ENCODE measurements at places on chromosomes 11 and 22. TPM values are rescaled to one million over a fixed set of nuclear protein-coding genes. Genes with fewer than 3 reads are reported as not detected.

DNA sequence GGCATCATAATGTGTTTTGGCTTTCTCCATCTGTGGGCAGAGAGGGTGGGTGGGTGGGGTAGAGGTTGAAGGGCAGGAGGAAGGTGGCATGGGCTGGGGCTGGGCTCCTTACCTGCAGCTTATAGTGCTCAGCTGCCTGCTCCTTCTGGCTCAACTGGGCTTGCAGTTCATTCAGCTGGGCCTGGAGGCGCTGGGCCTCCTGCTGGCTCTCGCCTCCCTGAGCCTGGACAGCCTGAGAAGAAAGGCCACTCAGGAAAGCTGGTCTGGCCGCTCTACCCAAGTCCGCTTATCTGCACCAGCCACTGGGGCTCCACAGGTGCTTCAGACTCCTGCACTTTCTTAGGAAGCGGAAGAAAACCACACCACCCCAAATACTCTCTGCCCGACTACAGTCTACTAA is 10.4 kb downstream of the IL18BP start:
- H3K27ac ChIP-seq, result no peak overlapping the region
- DNase-seq, result no peak
- H3K27me3 ChIP-seq, result no peaks in the 10 kb centered on the region
- peaks cover 37% of the 10 kb centered on the region for H3K4me1 ChIP-seq
- peaks cover 100% of the 10 kb centered on the region for H3K36me3 ChIP-seq

DNA sequence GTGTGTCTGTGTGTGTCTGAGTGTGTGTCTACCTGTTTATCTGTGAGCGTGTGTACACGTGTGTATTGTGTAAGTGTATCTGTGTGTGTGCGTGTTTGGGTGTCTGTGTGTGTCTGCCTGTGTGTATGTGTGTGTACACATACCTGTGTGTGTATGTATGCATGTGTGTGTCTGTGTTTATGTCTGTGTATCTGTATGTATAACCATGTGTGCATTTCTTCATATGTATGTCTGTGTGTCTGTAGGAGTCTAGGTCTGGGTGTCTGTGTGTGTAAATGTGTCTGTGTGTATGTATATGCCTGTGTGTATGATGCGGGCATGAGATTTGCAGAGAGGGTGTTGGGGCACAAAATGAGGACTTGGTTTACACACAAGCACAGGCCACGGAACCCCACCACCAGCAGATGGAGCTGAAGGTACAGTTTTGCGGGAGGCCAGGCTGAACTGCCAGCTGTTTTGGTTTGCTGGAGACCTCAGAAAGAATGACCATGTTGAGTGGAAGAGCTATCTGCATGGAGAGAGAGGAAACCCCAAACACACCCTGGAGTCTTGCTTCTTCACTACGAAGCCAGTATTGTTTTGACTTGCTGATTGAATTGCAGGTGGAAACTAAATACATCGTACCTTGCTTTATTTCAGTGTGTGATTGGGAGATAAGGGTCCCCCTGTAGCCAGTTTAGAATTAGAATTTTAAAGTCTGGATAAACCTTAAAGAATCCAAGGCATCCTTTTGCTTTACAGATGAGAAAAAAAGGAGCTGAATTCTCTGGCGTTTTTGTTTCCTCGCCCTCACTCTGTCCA is 497.2 kb downstream of the NTM start:
- DNase-seq, result peak; percentile 84
- no peaks in the 10 kb centered on the region for H3K36me3 ChIP-seq
- no peak overlapping the region for H3K4me3 ChIP-seq
- H3K27ac ChIP-seq, result no peak overlapping the region
- no peaks in the 10 kb centered on the region for H3K27me3 ChIP-seq
- H3K4me1 ChIP-seq, result no peaks in the 10 kb centered on the region

OR8G1 gene
- not detected for total RNA-seq

- H3K27ac ChIP-seq, result no peak overlapping the region
- no peaks in the 10 kb centered on the region for H3K4me1 ChIP-seq
- no peaks in the 10 kb centered on the region for H3K27me3 ChIP-seq
- H3K36me3 ChIP-seq, result no peaks in the 10 kb centered on the region
- no peak for DNase-seq
Measured at GRCh38 chr11:46322759-46323158, 24.5 kb upstream of the DGKZ start.

DNA sequence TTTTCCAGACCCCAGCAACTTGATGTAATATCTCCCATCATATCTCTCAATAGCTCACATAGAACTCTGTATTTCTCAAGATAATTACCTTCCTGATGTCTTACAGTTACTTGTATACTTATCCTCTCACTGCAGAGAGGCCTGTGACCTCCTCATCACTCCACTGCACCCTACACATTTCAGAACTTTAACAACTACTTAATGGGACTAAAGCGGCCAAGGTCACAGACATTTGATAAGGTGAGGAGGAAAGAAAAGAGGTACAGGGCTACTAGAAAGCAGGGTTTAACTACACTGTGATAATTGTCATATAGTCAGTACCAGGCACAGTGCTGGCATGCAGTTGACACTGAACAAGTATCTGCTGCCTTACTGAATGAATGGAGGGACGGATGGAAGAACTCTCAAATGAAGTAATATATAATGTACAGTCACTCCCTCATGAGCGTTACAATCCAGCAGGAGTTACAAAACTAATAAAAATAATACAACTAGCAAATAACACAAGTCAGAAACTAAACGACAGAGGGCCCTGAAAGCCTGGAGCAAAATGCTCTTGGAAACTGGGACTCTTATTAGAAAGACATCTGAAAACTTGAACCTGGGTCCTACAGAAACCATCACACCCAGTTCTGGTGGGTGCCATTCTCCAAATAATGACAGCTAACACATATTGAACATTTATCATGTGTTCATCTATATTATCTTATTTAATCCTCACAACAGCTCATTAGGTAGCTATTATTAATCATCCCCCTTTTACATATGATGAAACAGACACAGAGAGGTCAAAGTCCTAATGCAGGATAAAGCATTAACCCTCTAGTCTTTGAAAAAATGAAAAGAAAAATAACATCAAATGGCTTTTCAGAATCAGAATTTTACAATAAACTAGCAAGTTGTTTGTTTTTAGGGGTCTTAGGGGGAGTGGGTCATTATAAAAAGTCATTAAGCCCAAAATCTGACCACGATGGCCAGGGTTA is 14.3 kb downstream of the PI4KA start:
- no peak overlapping the region for H3K4me3 ChIP-seq
- no peaks in the 10 kb centered on the region for H3K36me3 ChIP-seq
- no peak for DNase-seq
- H3K4me1 ChIP-seq, result peaks cover 11% of the 10 kb centered on the region

DNA sequence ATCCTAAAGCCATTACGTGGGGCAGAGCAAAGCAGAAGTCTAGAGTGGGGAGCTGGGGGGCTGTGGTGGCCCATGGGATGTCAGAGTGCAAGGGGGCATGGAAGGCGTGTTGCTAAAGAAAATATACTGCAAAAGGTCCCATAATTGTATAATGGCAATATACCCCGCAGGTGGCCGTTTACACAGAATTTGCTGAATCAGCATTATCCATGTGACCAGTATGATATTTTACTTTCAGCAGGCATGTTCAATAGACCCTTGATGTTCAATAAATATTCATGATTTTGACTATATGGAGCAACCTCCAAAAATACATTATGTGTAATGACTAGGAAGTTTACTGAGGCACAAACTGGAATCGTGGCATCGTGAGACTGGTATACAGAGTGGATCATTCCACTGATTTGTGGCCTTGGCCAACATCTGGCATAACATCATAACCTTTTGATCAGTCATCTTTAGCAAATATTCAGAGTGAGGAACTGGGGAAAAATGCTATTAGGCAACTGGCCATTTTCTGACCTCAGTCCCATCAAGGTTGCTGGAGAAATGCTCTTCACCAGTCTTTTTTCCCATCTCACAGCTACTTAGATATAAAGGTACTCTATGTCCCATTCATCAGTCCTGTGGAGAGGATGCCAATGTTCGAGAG is 29.3 kb upstream of the PPP2R1B start:
- DNase-seq, result no peak
- H3K36me3 ChIP-seq, result peaks cover 10% of the 10 kb centered on the region
- H3K27ac ChIP-seq, result no peak overlapping the region
- no peaks in the 10 kb centered on the region for H3K4me1 ChIP-seq

DNA sequence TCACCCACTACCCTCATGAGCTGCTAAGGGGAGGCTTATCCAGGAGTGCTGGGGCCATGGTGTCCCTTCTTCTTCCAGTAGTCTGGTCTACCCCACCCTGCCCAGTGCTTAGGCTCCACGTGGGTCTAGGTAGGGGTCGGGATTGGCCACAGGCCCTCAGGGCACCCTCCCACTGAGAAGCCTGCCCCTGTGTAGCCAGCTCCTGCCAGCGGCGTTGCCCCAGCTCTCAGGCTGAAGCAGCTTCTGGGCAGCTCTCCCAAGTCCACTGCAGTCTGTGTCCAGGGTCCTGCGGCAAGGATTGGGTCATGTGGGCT is 24.0 kb upstream of the RIC3 start:
- DNase-seq, result no peak
- no peaks in the 10 kb centered on the region for H3K27me3 ChIP-seq
- H3K27ac ChIP-seq, result no peak overlapping the region
- no peak overlapping the region for H3K4me3 ChIP-seq

DNA sequence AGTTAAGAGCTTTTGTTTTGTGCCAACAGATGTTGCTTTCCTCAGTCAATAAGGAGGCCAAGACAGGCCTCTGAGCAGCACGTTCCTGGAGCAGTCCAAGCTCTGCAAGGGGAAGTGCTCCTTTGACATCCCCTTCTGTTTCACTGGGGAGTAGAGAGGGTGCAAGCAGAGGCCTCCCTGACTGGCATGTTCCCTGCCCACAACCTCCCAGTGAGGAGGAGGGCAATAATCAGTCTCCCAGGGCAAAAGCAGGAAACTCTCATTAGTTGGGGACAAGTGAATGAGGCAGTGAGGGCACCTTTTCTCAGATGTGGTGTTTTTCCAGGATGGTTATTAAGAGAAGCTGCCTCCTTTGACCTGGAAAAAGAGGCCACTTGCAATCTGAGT is 79.5 kb upstream of the ZBED5 start:
- peaks cover 68% of the 10 kb centered on the region for H3K4me1 ChIP-seq
- no peak overlapping the region for H3K4me3 ChIP-seq
- H3K27ac ChIP-seq, result peak overlapping the region; percentile 72
- no peak for DNase-seq
- no peaks in the 10 kb centered on the region for H3K36me3 ChIP-seq
